ENCODE measurements at places on chromosomes 1 and 21.
A peak's percentile ranks its signal among the peaks of the same experiment; 100 is the strongest.

DNA sequence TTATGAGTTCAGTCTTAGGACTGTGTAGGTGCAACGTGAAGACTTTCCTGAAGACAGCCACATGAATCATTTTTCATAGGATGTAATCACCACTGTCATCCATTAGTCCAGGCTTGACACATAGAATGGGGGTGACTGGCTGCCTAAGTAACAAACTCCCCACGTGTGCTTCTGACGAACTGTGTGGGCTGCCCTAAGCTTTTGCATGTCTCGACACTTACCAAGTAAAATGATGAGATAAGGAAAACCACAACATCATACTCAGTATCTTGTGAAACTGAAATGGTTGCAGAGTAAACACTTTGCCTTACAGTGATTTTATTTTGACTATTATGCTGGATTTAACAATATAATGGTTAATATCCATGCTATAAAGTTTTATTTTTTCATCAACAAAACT lies 19.5 kb downstream of the ERG start:
- no peak for DNase-seq

DNA sequence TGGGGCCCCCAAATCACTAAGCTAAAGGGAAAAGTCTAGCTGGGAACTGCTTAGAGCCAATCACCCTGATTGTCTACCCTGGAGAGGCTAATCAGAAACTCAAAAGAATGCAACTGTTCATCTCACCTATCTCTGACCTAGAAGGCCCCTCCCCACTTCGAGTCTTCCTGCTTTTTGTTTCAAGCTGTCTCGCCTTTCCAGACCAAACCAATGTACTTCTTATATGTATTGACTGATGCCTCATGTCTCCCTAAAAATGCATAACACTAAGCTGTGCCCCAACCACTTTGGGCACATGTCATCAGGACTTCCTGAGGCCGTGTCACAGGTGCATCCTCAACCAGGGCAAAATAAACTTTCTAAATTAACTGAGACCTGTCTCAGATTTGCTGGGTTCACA lies 209.5 kb downstream of the APP start:
- no peak for DNase-seq

DNA sequence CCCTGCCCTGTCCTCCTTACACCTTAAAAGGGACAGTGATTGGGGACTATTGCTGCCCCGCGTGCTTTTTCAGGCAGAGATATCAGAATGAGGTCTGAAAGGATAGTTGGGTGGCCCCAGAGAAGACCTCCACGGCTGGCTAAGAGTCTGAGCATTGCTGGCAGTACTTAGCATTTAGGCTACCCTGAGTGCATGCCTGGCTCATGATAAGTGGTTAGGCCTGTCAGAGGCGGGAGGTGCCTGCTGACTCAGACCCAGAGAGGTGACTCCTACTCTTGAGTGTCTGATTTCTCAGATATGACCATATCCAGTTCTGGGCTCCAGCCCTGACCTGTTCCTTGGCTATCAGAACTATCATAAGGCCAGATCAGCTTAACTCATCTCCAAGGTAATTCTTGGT lies 213.7 kb downstream of the PBX1 start:
- no peak for DNase-seq

DNA sequence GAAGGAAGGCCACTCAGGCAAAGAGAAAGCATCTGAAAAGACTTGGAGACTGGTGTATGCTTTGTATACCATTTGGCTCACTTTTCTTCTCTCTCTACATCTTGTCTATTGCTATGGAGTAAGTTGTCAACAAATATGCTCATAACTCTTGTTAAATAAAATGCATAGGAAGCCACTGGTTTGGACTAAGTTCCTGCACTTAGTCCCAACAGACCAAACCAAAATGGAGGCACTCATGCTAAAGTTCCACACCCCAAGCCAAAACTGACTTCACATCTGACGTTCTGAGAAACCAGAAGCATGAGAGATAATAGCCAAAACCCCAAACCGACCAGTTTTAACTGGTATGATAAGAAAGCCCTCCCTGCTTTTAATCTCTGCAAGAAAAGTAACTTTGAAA lies 135.3 kb upstream of the LYPLAL1 start:
- DNase-seq, result peak; percentile 22

DNA sequence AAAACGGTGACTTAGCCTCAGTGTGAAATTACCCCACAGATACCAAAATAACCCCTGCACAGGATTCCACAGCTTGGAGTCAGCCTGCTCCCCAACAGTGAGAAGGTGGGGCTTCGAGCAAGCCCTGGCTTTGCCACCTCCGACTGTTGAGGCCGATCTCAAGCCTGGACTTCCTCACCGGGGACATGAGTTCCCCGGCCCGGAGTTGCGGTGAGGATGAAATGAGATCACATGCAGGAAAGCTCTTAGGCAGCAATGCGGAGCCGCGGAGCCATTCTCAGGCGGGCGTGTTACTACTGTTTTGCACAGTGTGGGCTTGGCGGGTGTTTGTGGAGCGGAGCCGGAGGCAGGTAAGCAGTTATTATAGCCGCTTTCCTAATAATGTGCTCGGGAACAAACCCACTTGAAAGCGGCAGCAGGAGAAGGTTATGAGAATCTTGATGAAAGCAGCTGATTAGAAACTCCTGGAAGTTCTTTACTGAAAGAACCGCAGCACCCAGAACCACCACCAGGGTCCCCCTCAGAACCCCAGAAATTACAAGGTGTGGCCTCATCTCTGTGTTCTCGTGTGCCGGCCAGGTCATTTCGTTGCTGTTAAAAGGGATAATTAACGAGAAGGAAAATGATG lies 3.9 kb upstream of the CLSTN1 start:
- DNase-seq, result no peak

- DNase-seq, result peak; percentile 46
These were observed 5.6 kb downstream of the OSBPL9 start for GRCh38 chr1:51622455-51622913.

- DNase-seq, result no peak
These were observed 30.1 kb upstream of the DNAJC6 start for GRCh38 chr1:65279070-65279779.

- DNase-seq, result no peak
These were observed 157.1 kb downstream of the ELAVL4 start for GRCh38 chr1:50265790-50266314.

Measured in testis (tissue), 5 donors.